DMS79 (cell line): ENCODE measurements at places on chromosomes 1 and 21.

- DNase-seq = no peak
These were observed 351.6 kb upstream of the B3GALT2 start for GRCh38 chr1:193538003-193538354.

DNA sequence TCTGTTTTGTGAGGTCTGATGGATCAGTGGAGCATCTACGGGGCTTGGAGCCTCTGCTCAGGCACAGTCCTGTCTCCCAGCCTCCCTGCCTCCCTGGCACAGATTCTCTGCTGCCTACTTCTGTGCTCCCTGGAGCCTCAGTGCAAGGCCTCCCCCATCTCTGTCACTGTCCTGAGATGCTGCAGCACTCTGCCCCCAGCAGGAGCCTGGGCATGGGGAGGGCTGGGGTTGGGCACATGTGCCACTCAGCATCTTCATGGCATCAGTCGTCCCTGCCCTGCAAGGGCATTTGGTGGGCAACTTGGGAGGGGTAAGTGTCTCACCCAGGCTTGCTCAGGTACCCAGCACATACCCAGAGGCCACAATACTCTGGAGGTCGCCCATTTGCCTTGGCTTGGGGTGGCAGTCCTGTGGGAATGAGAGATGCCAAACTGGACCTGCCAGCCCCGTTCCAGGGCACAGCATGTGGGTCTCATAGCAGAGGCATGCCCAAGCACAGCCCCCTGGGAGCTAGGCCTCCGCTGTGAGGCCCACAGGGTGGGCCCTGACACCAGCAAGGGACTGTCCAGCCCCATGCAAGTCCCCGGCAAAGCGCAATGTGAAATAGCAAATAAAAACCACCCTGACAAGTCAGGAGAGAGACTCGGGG is 28.7 kb downstream of the PADI3 start:
- no peak for DNase-seq

GRCh38 chr1:236041631-236042618 is 23.0 kb downstream of the NID1 start:
- no peak for DNase-seq

DNA sequence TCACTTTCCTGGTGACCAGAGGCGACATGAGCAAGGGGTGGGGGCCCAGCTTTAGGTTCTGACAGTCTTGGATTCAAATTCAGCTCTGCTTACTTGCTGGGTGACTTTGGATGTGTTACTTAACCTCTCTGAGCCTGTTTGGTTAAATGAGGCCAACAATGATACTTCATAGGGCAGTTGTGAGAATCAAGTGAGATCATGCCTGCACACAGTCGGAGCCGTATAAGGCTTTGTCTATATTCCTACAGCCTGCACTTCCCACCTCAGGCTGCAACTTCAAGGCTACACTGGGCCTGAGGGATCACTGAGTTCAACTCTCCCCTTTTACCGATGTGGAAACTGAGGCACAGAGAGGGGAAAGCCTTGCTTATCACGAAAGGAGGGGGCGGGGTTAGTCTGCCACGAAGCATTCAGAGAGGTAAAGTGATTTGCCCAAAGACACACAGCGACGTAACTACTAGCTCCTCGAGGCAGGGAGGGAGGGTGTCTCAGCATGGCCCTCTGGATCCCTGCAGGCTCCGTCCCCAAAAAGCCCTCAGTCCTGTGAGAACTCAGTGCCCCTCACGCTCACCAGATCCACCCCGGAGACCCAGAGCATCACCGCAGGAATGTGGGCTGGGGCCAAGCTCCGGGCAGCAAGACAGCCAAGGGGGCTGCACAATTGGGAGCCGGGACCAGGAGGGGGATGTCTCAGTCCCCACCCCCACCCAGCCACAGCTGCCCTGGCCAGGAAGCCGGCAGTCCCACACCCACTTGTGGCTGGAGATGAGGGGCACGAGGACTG is 25.0 kb downstream of the SDC3 start:
- no peak for DNase-seq

DNA sequence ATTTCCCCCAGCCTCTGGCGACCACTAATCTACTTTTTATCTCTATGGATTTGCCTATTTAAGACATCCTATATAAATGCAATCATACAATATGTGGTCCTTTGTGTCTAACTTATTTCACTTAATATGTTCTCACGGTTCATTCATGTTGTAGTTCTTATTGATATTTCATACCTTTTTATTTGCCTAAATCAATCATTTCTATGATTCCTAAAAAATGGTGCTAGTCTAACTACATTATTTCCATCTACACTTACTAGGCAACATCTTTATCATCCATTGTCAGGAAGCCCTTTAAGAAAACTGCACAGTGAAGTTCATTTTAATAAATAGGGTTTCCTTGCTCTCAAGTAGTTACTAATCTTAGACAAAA is 380 bp upstream of the FBXO28 start:
- DNase-seq = no peak

DNA sequence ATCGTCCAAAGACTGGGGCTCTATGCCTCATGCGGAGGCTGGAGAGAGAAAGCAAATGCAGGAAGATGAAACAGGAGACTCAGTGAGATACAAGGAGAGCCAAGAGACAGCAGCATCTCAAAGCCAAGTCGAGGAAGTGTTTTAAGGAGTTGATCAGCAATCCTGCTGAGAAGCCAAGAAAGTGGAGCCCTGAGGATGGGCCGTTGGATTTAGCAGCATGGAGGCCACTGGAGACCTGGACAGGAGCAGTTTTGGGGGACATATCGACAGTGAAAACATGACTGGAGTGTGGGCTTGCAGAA is 107.4 kb upstream of the ZBTB40 start:
- no peak for DNase-seq

GRCh38 chr1:243719476-243719875 is 130.6 kb downstream of the AKT3 start:
- no peak for DNase-seq

- no peak for DNase-seq
These were observed 53.0 kb upstream of the CNN3 start for GRCh38 chr1:94979656-94980581.

GRCh38 chr1:177984136-177984525 is 14.3 kb upstream of the SEC16B start:
- DNase-seq = no peak

DNA sequence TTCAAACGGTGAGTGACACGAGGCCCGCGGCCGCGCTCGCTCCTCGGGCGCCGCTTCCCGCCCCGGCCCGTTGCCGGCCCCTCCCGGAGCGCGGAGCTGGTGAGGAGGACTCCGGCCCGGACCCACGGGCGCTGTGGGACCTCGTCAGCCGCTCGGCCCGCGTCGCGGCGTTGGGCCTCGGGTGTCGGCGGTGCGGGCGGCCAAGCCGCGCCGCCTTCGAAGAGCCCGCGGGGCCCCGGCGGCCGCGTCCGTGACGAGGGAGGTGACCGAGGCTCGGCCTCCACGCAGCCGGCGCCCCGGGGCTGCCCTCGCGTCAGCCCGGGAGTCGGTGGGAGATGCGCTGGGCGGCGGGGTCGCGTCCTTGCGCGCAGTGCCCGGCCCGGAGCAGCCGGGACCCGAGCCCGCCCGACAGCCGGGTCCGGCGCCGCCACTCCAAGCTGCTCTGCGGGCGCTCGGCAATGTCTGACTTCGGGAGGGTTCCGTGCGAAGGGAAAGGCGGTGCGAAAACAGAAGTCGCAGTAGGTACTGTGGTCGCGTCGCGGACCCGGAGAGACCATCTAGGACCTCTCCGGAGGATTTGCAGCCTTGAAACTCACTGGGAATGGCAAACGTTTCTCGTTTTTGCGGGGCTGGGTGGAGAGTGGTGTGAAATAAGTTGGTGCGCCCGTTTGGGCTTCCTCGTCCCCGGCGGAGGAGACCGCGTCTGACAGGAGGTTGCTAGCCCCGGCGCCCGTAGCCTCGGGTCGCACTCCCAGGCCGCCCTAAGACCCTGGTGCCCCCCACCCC is 829 bp downstream of the SPEN start:
- DNase-seq = no peak

- DNase-seq = no peak
These were observed 74.4 kb downstream of the CAMTA1 start for GRCh38 chr1:6859415-6860343.

DNA sequence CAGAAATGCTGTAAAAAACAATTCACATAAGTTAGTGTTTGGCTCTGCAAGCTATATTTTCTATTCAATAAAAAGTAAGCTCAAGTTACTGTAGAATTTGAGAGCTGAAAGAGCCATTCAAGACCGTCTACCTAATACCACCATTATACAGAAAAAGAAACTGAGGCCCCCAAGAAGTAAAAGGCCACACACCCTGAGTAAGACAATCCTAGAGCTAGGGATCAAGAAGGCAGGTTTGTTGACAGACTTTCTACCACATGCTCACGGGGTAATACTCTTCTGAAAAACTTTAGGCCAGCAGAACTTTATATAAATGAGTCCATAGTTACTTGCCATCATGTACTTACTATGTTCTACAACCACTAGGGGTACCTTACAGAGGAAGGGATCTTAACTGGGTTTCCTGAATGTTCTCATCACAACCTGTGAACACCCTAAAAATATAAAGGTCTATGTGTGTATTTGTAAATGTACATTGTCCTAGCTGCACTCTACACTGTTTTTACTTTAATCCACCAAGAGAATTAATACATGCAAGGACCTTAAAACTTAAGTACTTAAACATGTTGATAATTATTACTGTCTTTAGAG is 2.7 kb downstream of the PSMG1 start:
- no peak for DNase-seq

DNA sequence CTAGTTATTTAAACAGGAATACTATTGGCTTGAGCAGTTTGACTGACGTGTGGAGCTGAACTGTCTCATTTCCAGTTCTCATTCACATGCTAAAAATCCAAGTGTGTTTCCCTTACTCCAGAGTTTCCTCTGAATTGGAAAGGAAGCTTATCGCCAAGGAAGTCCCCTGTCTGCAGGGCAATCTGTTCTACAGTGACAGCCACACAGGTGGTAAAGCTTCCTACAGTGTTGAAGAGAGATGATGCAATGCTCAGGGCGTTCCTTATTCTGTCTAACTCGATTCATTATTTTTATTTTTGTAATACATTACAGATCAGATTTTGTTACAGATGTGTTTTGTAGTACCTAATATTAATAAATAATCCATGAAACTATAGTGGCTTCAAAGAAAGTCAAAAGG is 41.3 kb downstream of the ADAMTS5 start:
- no peak for DNase-seq

GRCh38 chr21:33124889-33125288 is 54.9 kb downstream of the OLIG1 start:
- no peak for DNase-seq

DNA sequence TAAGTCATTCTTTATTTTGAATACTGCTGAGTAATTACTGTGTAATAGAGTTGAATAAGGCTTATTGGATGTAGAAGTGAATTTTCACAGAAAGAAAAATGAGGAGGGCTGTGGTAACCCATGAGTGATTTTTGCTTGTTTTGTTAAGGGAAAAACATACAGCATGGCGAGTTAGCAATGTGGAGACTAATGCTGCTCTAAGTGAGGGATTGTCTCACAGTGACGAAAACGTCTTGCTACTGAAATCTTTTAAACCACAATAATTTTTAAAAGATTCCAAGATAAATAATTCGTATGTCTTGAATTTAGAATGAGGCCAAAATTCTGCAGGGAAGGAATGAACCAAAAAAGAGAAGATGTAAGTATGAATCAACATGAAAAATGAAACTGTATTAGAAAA is 16.2 kb upstream of the PLA2G4A start:
- no peak for DNase-seq

- DNase-seq = no peak
These were observed 510.8 kb upstream of the B3GALT2 start for GRCh38 chr1:193697115-193697762.

DNA sequence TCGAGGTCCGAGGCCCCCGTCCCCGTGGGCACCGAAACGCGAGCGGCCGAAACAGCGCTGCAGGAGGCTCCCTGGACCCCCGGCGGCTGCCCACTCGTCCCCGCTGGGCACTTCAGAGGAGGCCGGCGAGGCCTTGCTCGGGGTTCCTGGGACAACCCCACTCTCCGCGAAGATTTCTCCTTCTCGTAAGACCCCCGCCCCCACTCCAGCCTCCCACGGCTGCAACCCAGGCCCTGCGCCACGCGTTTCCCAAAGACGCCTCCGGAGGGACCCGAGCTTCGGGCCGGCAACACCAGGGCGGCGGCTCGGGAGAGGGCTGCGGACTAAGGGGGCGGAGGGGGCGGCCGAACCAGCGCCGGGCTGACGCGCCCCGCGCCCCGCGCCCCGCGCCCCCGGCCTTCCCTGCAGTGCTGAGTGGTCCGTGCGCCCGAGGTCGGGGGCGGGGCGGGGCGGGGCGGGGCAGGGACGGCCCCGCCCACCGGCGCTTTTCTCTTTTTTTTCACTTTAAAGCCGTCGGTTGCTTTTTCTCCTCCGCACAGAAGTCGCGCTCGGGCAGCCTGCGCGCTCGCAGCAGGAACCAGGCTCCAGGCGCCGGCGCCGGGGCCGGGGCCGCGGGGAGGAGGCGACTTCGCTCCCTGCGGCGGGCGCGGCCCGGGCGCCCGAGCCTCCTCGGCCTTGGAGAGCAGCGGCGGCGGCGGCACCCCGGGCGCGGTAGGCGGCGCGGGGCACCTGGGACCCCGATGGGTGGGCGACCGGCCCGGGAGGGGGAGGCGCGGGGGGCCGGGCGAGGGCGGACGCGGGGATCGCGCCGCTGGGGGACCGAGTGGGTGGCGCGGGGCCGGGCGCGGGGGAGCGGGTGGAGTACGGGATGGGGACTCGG is at the start of gene SPSB1:
Gene SPSB1, plus strand, starts transcription at position 534 of the 880 bp plus-strand sequence. CDS start 62,998 bp downstream, outside the sequence.
- peak; percentile 47 for DNase-seq

- no peak for DNase-seq
These were observed 29.5 kb downstream of the SZRD1 start for GRCh38 chr1:16396591-16396990.

DNA sequence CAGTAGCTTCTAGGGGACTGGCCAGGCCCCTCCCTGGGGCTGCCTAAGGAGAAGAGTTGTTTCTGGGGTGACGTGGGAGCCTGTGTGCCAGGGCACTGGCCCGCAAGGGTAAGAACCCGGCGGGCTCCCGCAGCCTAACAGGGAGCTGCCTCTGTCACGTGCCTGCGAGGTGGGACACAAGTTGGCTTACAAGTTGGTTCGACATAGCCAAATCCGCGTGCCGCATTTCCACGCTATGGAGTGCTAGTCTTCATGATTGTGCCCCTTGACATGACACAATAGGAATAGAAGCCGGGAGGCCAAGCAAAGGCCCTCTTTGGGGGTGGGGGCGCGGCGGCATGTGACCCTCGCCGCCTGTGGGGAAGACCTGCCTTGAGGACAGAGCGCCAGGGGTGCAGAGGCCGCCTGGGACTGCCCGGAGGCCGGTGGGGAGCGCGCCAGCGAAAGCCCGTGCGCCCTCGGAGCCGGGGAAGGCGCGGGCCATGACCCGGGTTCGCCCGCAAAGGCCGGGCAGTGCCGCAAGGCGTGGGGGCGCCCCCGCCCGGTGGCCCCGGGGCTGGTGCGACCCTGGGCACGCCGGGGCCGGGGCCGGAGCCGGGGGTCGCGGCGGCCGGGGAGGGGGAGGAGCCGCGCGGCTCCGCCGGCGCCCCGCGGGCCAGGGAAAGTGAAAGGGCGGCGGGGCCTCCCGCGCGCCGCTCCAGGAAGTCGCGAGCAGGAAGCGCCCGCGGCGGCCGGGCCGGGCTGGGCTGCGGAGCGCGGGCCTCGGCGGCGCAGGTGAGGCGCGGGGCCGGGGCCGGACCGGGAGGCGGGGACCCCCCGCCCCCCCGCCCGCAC is at the start of gene SLC37A1:
Gene SLC37A1, plus strand, starts transcription at position 702 of the 834 bp plus-strand sequence. CDS start 4,603 bp downstream, outside the sequence.
- DNase-seq = no peak

DNA sequence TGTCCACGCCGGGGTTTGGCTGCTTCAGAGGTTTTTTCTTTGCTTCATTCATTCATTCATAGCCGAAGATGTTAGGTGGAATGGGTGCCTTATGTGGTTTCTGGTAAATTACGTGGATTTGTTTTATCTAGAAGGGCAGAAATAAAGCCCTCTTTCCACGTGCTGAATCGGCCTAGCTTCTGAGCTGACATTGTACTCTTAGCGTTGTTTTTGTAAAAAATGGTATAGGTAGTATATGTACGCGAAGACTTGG is 1.5 kb downstream of the GALNT2 start:
- DNase-seq = no peak
